Stimulated activated CD8-positive, alpha-beta memory T cell treated with anti-CD3 and anti-CD28 coated beads, Interleukin-7, amount 100 ng/mL, for 1 hour (primary cell): ENCODE measurements at places on chromosomes 2 and 18.

GRCh38 chr2:162071001-162071400 lies 3.0 kb downstream of the DPP4 start:
- no peak for DNase-seq

- no peak for DNase-seq
Measured at GRCh38 chr18:79624356-79625170, 55.0 kb upstream of the CTDP1 start.

GRCh38 chr2:221726894-221727513 lies 154.9 kb upstream of the EPHA4 start:
- DNase-seq, result no peak

DNA sequence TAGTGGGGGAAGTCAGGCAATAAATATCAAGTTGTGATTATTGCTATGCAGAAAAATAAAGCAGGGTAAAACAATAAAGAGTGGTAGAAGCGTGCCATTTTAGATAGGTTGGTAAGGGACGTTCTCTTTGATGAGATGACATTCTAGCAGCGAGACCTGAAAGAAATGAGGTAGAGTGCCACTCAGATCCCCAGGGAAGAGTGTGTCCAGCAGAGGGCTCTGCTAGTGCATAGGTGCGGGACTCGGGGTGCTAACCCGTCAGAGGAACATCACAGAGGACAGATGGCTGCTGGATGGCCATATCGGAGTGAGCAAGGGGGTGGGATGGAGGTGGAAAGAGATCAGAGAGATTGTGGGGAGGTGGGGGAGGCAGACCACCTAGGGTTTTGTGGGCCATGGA lies 16.3 kb upstream of the GTF2A1L start:
- DNase-seq, result no peak

- no peak for DNase-seq
Measured at GRCh38 chr2:68158134-68158447, 403 bp downstream of the PNO1 start.
